ENCODE measurements at places on chromosomes 1 and 21. TPM values are rescaled to one million over a fixed set of nuclear protein-coding genes. Genes with fewer than 3 reads are reported as not detected.

SPATA21 gene
- total RNA-seq: not detected

DNA sequence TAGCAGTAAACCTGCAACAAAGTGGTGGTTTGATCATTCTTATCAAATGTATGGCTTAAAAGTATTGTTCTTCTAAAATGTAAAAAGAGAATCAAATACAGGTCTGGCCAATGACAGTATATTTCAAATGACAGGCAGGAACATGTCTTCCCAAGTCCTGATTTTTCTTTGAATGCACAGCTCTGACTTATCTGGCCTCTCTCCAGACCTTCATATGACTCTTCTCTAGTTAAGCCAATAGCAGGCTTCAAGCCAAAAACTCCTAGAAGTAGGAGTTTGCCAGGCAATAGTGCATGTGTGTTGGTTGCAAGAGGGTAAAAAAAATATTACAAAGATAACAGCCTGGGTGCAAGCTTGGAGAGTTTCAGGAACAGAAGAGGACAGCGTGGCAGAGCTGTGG is 345.5 kb downstream of the SMYD3 start:
- no peaks in the 10 kb centered on the region for H3K36me3 ChIP-seq
- no peak for DNase-seq
- no peaks in the 10 kb centered on the region for H3K27me3 ChIP-seq
- H3K27ac ChIP-seq: no peak overlapping the region

ST6GALNAC3 gene
- 1.1 TPM for total RNA-seq

DNA sequence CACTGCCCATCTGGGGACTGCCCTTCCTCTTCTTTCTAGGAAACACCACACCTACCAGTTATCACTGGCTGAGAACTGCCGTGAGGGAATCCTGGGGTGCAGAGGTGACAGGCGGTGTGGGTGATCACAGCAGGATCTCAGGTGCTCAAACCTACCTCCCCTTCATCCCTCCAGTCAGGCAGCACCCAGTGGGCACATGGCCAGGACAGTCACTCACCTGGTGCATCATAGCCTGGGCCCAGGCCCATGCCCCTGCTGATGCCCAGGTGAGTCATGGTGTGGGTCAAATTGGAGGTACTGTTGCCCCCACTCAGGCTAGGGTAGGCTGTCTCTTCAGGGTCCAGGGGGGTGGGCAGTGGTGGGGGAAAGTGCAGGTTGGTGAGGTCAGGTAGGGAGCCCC is 5.3 kb upstream of the DENND4B start:
- H3K4me1 ChIP-seq: peaks cover 27% of the 10 kb centered on the region
- no peaks in the 10 kb centered on the region for H3K27me3 ChIP-seq
- peaks cover 39% of the 10 kb centered on the region for H3K36me3 ChIP-seq

- H3K27me3 ChIP-seq: peaks cover 21% of the 10 kb centered on the region
- H3K4me3 ChIP-seq: no peak overlapping the region
- H3K27ac ChIP-seq: no peak overlapping the region
- no peaks in the 10 kb centered on the region for H3K36me3 ChIP-seq
- DNase-seq: no peak
Measured at GRCh38 chr1:165537356-165538109, 6.3 kb upstream of the LRRC52 start.

- H3K4me1 ChIP-seq: peaks cover 29% of the 10 kb centered on the region
- H3K27ac ChIP-seq: no peak overlapping the region
- no peak overlapping the region for H3K4me3 ChIP-seq
- no peaks in the 10 kb centered on the region for H3K27me3 ChIP-seq
Measured at GRCh38 chr1:10208537-10208936, 1.8 kb upstream of the KIF1B start.

DNA sequence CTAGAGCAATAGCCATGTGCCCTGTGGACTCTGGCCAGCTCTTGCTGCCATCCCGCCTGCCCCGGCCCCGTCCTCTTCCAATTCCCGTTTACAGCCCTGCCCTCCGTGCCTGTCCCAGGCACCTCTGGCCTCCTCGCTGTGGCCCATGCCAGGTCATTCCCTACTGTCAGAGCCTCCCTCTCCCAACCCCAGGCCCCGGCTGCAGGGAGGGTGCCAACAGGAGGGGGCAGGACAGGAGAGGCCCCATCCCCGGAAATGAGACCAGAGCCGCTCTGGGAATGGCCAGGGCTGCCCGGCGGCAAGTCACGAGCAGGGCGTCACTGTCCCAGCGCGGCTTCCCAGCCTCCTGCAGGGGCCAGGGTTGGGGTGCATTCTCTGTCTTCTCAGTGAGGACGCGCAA is 23.5 kb upstream of the TSPEAR start:
- H3K36me3 ChIP-seq: no peaks in the 10 kb centered on the region
- H3K4me3 ChIP-seq: no peak overlapping the region
- no peaks in the 10 kb centered on the region for H3K27me3 ChIP-seq
- no peak for DNase-seq
- H3K27ac ChIP-seq: no peak overlapping the region

ESRRG gene
- total RNA-seq: not detected

- peaks cover 19% of the 10 kb centered on the region for H3K4me1 ChIP-seq
- no peaks in the 10 kb centered on the region for H3K27me3 ChIP-seq
- H3K27ac ChIP-seq: no peak overlapping the region
- DNase-seq: no peak
- no peak overlapping the region for H3K4me3 ChIP-seq
- peaks cover 10% of the 10 kb centered on the region for H3K36me3 ChIP-seq
Measured at GRCh38 chr1:9595156-9595967, 6.7 kb downstream of the TMEM201 start.

DNA sequence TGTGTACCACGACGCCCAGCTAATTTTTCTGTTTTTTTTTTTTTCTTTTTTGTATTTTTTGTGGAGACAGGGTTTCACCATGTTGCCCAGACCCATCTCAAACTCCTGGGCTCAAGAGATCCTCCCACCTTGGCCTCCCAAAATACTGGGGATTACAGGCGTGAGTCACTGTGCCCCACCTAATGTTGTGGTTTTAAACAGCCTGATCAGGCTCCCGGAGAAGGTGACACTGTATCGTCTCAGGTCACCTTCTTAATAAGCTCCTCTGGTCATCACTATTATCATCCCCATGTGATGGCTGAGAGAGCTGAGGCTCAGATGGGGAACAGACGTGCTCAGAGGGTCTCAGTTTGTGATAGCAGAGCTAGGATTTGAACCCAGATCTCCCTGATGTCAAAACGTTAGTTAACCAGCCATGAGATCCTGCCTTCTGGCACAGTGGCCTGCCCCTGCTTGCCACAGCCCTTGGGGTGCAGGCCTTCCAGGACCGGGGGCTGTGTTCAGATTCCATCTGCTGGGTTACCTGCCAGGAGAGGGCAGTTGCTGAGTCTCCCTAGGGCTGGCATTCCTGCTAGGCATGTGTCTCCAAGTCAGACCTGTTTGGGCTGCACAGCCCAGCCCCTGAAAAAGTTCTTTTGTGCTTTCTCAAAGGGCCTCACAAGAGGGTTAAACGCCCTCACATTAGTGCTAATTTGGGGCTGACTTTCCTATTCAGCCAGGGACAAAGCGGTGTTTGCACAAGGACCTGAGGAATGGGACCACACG is 32.7 kb upstream of the GRHL3 start:
- no peak for DNase-seq
- no peak overlapping the region for H3K4me3 ChIP-seq
- no peaks in the 10 kb centered on the region for H3K27me3 ChIP-seq
- no peaks in the 10 kb centered on the region for H3K36me3 ChIP-seq

LEMD1 gene
- 0.79 TPM for total RNA-seq

GRCh38 chr1:22872981-22873664 is 99.5 kb downstream of the LACTBL1 start:
- H3K27ac ChIP-seq: no peak overlapping the region
- H3K4me1 ChIP-seq: no peaks in the 10 kb centered on the region

WDR64 gene
- total RNA-seq: not detected

- DNase-seq: no peak
- H3K27ac ChIP-seq: no peak overlapping the region
- H3K4me1 ChIP-seq: peaks cover 38% of the 10 kb centered on the region
- no peaks in the 10 kb centered on the region for H3K27me3 ChIP-seq
Measured at GRCh38 chr1:33338440-33339211, 17.7 kb upstream of the A3GALT2 start.

GRCh38 chr1:198678901-198679329 is 40.1 kb downstream of the PTPRC start:
- H3K27ac ChIP-seq: peak overlapping the region; percentile 98
- peaks cover 88% of the 10 kb centered on the region for H3K4me1 ChIP-seq
- H3K4me3 ChIP-seq: peak overlapping the region; percentile 73
- peak; percentile 48 for DNase-seq
- H3K36me3 ChIP-seq: peaks cover 58% of the 10 kb centered on the region

TCP10L gene
- total RNA-seq: 1.2 TPM

NUDT17 gene
- 3.7 TPM for total RNA-seq

GRCh38 chr1:81296601-81297000 is 504.1 kb upstream of the ADGRL2 start:
- no peaks in the 10 kb centered on the region for H3K27me3 ChIP-seq
- H3K4me1 ChIP-seq: no peaks in the 10 kb centered on the region
- no peak overlapping the region for H3K27ac ChIP-seq
- no peak for DNase-seq

- peaks cover 51% of the 10 kb centered on the region for H3K4me1 ChIP-seq
Measured at GRCh38 chr1:25703041-25703440, 86.5 kb downstream of the MAN1C1 start.

Data from activated CD4-positive, alpha-beta T cell treated with anti-CD3 and anti-CD28 coated beads for 36 hours (primary cell).